ENCODE measurements at places on chromosomes 3 and 15. TPM values are rescaled to one million over a fixed set of nuclear protein-coding genes. Genes with fewer than 3 reads are reported as not detected.

GRCh38 chr15:45458746-45459403 is 63.7 kb downstream of the SLC30A4 start:
- peak; percentile 47 for DNase-seq

- no peak for DNase-seq
These were observed 290.6 kb downstream of the IL5RA start for GRCh38 chr3:2819571-2819970.

DNA sequence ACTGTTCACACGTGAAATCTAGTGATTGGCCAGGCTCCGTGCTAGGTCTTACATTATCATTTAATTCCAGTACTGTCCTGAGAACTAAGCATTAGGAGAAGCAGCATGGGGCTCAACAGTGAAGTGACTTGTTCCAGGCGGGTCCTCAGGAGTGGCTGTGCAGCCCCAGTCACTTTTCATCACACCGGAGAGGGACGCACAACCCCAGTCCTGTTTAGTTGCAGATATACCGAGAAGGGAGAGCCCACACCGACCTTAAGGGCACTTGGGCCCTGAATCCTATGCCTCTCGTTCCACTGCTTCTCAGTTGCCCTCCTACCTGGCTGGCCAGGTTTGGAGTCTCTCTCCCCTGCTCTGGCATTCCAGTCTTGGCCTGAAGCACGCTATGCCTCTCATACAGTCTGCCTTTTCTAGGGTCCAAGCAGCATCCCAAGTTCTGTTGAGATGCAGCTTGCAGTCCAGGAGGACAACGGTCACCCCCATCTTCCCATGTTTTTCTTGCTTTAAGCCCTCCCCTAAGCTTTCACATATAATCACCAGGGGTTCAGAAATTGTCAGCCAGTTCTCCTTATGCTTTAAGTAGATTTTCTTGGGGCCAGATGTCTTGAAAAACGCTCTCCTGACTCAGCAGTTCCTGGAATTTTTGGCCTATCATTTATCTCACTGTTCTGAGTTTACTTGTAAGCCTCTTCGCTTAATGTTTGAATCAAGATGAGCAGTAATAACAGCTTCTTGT is 10.1 kb downstream of the FAM131A start:
- DNase-seq: no peak

The ZMYND10 gene
- 0.20 TPM for total RNA-seq

The CILP gene
- not detected for total RNA-seq

DNA sequence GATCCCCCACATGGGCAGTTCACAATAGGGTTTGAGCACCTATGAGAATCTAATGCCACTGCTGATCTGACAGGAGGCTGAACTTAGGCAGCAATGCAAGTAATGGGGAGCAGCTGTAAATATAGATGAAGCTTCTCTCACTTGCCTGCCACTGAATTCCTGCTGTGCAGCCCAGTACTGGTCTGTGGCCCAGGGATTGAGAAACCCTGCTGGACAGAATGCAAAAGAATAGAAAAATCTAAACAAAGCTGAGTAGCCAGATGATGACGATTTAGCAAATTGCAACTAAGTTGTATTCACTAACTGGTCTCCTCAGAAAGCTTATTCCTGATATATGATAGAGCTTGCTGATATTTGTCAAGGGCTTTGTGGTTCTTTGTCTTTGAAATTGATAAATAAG is 34.3 kb upstream of the APH1B start:
- no peak for DNase-seq

GRCh38 chr3:101998256-101998926 is 149.1 kb downstream of the NFKBIZ start:
- DNase-seq: peak; percentile 57

The ATP13A5 gene
- not detected for total RNA-seq
